ENCODE measurements at places on chromosomes 16 and 17. TPM values are rescaled to one million over a fixed set of nuclear protein-coding genes. Genes with fewer than 3 reads are reported as not detected.

DNA sequence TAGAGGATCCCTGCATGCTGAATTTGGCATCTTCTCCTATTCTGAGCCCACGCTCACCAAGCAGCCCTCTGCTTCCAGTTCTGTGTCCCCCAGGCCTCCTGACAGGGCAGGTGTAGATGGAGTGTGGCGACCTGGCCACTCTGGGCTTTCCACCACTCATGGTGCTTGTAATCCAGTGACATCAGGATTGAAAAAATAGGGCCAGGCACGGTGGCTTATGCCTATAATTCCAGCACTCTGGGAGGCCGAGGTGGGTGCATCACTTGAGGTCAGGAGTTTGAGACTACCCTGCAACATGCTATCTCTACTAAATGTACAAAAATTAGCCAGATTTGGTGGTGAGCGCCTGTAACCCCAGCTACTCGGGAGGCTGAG lies 29.4 kb downstream of the UNK start:
- DNase-seq: no peak

DNA sequence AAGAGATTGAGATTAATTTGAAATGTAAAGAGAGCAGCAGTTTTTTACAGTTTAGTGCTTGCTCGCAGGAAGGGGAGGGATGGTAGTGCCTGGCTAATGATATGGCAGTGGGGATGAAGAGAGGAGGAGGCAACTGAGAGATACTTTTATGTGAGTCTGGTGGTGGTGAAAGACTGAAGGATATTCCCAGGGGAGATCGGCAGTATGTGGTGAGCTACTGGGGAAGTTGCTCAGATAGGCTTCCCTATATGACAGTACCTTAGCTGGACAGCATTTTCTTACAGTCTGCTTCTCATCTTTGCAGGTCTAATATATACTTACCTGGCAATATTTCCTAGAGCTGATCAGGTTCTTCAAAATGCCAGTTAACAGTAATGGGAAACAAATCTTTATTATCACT lies 8.6 kb downstream of the CEP95 start:
- DNase-seq: no peak

RNF43 gene
- not detected for total RNA-seq

SMIM5 gene
- 0.42 TPM for total RNA-seq

DNA sequence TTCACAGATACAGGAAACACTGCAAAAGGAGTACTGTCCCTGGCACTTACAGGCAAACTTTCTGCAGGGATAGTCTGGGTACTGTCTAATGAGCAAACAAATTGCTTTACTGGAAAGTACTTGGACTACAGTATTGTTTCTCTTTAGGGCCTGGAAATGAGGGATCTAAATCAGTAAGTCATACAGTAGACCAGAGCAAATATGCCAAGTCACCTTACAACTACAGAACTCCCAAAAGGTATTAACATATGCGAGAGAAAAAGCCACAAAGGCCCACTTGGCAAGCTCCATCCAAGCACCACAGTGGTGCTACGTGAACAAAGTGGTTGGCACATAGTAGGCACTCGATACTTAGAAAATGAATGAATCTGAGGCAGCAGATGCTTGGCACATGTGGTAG lies 87.8 kb downstream of the ZZEF1 start:
- DNase-seq: no peak

- DNase-seq: no peak
These were observed 16.4 kb upstream of the SLC16A11 start for GRCh38 chr17:7060165-7060891.
